Breast epithelium (tissue), 4 donors: ENCODE measurements at places on chromosomes 6 and 20. TPM values are rescaled to one million over a fixed set of nuclear protein-coding genes. Genes with fewer than 3 reads are reported as not detected.

GRCh38 chr6:74834967-74835366 lies 370.9 kb downstream of the COL12A1 start:
- no peak overlapping the region for H3K27ac ChIP-seq
- no peaks in the 10 kb centered on the region for H3K27me3 ChIP-seq
- H3K4me3 ChIP-seq: no peak overlapping the region
- no peaks in the 10 kb centered on the region for H3K36me3 ChIP-seq

ZBTB12 gene
- 0.64 TPM for total RNA-seq

GPX5 gene
- total RNA-seq: not detected

GRCh38 chr6:159904497-159904911 lies 13.7 kb downstream of the MAS1 start:
- no peaks in the 10 kb centered on the region for H3K27me3 ChIP-seq
- DNase-seq: no peak
- H3K36me3 ChIP-seq: no peaks in the 10 kb centered on the region
- H3K4me1 ChIP-seq: no peaks in the 10 kb centered on the region

CTAGE9 gene
- 0.16 TPM for total RNA-seq
